Activated CD4-positive, alpha-beta T cell treated with anti-CD3 and anti-CD28 coated beads, Interleukin-2, amount 50 U/mL, for 1 hour (primary cell): ENCODE measurements at places on chromosomes 7 and 10.
A peak's percentile ranks its signal among the peaks of the same experiment; 100 is the strongest.

DNA sequence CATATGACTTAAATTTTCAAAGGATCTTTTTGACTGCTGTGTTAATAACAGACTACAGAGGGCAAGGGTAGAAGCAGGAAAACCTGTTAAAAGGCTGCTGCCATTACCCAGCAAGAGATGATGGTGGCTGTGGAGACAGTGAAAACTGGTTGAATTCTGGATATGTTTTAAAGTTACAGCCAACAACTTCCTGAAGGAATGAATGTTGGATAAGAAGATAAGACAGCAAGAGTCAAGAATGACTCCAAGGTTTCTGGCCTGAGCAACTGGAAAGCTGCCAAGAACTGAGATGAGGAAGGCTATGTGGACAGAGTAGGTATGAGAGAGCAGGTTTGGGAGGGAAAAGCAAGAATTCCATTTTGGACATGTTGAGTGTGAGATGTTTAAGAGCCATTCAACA, 19.1 kb downstream of the CNOT4 start:
- DNase-seq, result no peak

DNA sequence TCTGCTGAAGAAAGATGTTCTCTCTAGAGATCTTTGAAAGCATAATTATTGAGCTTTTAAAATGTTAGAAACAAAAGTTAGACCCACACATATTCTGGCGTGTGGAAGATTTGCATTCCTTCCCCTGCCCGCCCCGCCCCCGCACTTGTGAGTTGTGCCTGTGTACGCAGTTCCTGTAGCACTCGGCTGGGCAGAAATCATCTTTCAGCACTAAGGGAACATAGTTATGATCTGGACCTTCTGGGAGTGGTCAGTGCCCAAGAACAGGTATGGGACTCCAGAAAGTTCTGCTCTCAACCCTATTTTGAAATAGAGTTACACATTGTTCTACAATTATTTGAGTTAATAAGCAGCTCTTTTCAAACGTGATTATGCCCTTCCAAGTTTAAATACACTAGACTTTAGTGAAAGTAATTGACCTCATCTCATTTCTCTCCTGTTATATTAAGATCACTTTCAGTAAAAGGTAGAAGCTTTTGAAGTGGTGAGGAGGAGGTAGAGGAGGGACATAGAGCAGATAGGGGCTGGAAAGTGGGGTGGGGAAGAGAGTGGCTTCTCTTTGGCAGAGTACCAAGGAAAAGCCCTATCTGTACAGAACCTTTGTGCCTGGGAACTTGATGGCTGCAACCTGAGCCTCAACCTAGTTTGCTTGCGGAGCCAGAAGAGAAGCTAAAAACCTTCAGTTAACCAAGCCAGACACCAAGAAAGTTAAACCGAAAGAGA, 5.7 kb downstream of the BLVRA start:
- DNase-seq, result peak; percentile 16

- DNase-seq, result no peak
Measured at GRCh38 chr7:108358553-108358952, 97.7 kb downstream of the NRCAM start.

DNA sequence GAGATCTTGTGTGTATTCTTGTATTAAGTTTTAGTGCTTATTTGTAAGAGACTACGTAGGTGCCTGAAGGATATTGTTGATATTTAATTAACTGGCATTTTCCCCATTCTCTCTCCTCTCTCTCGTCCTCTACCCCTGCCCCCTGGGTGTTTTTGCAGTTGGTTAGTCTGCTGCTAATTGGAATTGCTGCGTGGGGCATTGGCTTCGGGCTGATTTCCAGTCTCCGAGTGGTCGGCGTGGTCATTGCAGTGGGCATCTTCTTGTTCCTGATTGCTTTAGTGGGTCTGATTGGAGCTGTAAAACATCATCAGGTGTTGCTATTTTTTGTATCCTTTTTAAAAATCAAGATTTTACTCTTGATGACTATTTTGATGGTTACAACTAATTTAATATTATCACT, 22.5 kb downstream of the TSPAN13 start:
- DNase-seq, result no peak

DNA sequence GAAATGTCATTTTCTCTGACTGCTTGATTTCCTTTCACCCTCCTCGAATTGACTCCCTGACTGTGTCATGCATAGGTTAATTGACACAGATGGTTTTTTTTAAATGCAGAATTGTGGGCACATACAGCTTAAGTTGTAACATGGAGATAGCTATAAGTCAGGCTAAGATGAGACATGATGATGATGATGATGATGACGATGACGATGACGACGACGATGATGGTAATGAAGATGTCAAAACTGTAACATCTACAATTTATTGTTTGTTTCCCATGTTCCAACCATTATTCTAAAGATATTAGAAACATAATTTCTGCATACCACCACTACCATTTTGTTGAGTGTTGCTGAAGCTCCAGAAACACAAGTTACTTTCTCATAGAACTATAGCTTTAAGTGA, 1232.8 kb downstream of the XPNPEP1 start:
- no peak for DNase-seq

GRCh38 chr10:71094712-71095390, 117.5 kb upstream of the UNC5B start:
- DNase-seq, result no peak

GRCh38 chr10:59222788-59223187, 46.3 kb downstream of the PHYHIPL start:
- DNase-seq, result no peak

GRCh38 chr7:157111311-157111710, 27.4 kb upstream of the UBE3C start:
- DNase-seq, result no peak

DNA sequence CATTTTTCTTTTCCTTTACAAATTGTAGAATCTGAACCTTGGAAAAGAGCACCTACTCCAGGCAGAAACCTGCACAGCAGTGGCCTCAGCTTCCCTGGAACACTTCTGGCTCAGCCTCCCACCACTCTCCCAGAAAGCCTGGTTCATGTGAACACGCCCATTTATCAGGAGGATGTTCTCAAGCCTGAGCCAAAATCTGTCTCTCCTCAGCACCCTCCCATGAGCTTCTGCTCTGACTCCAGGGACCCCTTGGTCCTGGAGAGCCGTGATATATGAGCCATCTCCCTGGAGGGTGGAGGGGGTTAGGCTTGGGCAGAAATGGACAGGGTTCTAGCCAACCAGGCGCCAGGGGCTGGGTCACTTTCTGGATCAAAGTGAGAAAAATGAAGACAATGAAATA, 10.1 kb downstream of the GDF2 start:
- no peak for DNase-seq

DNA sequence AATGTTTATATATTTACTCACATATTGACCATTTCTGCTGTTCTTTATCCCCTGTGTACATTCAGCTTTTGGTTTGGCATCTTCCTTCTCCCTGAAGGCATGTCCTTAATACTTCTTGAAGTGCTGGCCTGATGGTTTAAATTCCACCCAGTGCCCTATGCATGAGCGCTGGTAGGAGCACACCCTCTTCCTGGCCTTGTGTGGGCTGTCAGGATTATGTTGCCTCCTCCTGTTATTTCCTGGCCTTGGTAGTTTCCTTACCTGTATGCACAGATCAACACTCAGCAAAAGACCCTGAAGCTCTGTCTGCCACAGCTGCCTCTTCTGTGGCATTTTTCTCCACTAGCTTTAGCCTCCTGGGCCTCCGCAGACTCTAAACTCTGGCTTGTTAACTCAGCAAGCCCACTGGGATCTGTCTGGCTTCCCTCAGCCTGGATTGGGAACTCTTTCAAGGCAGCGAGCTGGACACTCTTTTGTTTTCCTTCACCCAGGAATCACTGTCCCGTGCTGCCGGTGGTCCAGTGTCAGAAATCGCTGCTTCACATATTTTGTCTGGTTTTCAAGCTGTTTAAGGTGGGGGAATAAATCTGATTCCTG, 595.2 kb downstream of the SDK1 start:
- DNase-seq, result no peak
